ENCODE measurements at places on chromosomes 5 and 9.

GRCh38 chr9:33065157-33066076 is 11.1 kb downstream of the SMU1 start:
- no peak for DNase-seq

DNA sequence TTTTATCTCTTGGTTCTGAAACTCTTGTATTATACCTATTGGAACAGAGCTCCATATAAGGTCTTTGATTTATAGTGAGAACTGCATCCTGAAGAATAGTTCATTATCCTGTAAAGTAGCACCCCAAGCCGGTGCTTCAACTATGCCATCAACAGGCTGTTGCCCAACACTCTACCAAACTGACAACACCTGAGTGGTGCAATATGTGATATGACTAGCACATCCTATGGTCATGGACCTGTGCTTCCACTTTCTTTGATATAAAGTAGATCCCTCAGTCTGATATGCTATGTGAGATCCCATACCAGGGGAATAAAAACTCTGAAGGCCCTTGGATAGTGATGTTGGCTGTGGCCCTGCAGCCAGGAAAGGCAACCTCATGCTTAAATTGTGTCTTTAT is 15.8 kb downstream of the CSF2 start:
- no peak for DNase-seq

DNA sequence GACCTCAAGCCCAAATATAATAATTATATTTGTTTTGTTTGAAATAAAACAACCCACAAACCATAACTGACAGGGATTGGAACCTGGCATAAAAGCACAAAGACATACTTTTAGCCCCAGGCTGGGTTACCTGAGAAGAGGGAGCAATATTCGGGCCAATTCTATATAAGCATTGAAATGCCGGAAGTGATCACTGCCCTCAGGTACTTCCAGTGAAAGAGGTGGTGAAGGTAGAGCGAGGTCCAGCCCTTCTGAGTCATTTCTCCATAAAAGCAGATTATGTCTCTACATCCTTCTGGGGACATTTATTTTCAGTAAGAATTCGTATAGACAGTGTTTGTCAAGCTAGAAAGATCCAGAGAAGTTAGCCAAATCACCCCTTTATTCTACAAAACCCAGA is 59.6 kb downstream of the GCNT4 start:
- no peak for DNase-seq

GRCh38 chr5:169350016-169350415 is 49.1 kb upstream of the SLIT3 start:
- DNase-seq: no peak

DNA sequence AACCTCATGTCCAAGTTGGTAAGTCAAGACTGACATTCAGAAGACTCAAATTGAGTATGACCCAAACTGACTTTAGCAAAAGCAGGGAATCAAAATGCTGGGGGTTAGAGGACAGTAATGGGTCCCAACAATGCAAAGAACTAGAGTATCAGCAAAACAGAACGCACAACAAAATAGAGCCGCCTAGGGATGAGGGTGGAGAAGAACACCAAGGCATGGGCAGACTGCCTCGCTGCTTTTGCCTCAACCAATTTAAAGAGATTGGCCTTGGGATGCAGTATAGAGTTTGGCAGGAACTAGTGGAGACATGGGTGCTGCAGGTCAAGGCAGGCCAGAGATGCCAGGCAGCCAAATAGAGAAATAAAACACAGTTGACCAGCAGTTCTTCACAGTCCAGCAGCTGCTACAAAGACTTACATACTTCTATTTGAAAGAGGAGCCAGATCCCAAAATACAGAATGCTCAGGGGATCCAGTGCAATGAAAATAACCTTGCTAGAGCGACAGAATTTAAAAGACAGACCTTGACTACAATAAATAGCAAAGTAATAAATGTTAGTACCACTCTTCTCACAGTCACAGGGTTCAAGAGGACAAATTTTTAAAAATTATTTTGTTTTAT is 83.9 kb upstream of the NIPBL start:
- DNase-seq: no peak

DNA sequence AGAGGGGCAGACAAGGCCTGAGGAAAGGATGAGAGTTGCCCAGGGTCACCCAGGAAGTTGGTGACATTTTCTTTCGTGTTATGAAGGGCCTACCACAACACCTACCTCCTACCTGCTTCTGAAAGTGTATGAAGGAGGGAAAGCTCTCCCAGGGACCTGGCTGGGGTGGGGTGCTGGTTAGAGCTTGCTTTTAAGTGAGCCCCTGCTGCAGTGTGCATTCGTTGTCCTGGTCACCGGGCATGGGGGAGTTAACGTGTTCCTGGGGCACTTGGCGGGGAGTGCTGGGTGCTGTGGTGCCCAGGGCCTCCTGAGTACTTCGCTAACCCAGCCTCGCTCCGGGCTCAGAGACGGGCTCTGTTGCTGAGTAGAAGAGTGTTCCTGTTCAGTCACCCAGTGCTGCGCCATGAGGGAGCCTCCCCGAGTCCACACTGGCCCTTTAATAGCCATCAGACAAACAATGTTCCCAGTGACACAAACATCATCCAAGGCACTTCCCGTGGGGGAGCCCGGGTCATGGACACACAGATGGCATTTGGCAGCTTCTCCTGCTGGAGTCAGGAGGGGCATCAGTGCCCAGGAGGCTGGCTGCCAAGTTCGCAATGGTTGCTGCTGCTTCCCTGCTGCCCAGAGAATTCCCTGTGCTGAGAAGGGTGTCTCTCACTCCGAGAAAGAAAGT is 85.7 kb downstream of the AMBP start:
- no peak for DNase-seq

DNA sequence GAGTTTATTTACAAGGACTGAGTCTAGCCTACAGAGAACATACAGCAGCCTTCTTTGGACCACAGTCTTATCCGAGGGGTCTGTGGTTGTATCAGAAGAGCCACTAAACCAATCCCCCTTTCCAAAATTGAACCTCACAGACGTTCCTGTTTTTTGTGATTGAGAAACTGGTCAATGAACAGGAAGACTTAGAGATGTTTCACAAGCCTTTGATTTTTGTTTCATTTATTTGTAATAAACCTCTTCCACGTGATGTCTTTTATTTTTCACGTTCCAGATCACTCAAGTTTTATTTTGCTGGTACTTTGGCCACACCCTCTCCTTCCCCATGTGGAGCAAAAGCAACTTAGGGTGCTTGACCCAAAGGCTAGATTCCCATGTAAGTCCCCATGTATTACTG is 16.1 kb downstream of the CCT5 start:
- no peak for DNase-seq
